ENCODE measurements at places on chromosomes 7 and 10. TPM values are rescaled to one million over a fixed set of nuclear protein-coding genes. Genes with fewer than 3 reads are reported as not detected.

Gene RNF32
- total RNA-seq, result 0.13 TPM

Gene HGF
- total RNA-seq, result 0.16 TPM

Gene SPDYE2
- not detected for total RNA-seq

Gene ADCY1
- total RNA-seq, result 0.51 TPM

Gene ADCYAP1R1
- not detected for total RNA-seq

Gene PALS2
- total RNA-seq, result 5.5 TPM

Gene CYP2E1
- total RNA-seq, result 0.38 TPM

Data from mesangial cell (primary cell).